Daoy (cell line): ENCODE measurements at places on chromosomes 6 and 20.

- DNase-seq: no peak
Measured at GRCh38 chr6:125233202-125233601, 68.6 kb downstream of the HDDC2 start.

DNA sequence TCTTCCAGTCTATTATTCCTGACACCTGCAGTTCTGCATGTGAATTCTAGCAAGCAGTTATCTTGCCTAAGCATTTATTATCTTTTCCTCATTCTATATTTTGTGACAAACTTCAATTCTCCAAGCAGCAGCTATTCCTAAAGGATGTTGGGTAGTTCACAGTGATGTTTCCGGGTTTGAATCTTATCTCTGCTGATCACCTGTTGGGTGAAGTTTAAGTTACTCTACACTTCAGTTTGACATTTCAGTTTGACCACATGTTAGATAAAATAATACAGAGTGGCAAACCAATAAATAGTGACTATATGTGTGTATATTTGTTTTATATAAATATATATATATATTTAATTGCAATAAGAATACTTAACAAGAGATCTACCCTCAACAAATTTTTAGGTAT lies 168.6 kb downstream of the ADGRG6 start:
- no peak for DNase-seq

DNA sequence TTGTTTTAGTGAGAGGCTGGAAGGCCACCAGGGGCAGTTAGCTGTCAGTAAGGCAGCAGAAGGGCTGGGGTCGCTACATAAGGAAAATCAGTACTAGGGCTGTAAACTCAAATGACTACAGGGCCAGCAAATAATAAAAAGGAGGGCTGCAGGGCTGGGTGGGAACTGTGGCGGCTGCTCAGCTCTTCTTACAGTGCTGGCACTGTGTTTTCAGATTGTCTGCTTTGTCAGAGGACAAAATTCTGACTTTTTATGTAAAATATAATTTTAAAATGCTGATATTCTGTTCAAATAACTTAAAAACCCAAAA lies 23.2 kb downstream of the HLA-A start:
- DNase-seq: peak; percentile 16

DNA sequence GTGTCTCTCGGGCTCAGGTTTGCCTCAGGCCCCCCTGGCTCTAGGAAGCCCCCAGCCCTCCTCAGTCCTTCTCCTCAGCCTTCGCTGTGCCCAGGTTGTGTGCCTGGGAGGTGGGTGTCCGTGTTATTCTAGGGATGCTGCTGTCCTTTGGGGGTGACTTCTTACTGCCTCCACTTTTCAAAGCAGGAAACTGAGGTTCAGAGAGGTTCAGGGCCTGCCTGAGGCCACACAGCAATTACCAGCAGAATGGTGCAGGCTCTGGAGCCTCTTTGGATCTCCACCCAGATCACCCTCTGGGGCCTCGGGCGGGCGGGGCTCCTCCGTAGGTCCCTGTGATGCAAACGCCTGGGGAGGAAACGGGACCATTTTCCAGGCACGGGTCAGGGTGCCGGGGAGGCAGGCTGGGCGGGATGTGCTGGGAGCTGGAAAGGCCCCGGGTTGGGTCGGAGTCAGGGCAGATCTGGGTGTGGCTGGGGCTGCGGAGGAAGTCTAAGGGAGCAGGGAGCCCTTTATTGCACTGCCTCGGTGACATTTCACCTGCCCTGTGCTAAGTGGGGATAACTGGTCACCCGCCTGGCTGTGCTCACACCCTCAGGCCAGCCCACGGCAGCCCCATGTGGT lies 23.2 kb downstream of the GATA5 start:
- no peak for DNase-seq

GRCh38 chr6:12818324-12818723 lies 101.8 kb downstream of the PHACTR1 start:
- DNase-seq: no peak

GRCh38 chr6:163543321-163543720 lies 128.8 kb downstream of the QKI start:
- DNase-seq: no peak

DNA sequence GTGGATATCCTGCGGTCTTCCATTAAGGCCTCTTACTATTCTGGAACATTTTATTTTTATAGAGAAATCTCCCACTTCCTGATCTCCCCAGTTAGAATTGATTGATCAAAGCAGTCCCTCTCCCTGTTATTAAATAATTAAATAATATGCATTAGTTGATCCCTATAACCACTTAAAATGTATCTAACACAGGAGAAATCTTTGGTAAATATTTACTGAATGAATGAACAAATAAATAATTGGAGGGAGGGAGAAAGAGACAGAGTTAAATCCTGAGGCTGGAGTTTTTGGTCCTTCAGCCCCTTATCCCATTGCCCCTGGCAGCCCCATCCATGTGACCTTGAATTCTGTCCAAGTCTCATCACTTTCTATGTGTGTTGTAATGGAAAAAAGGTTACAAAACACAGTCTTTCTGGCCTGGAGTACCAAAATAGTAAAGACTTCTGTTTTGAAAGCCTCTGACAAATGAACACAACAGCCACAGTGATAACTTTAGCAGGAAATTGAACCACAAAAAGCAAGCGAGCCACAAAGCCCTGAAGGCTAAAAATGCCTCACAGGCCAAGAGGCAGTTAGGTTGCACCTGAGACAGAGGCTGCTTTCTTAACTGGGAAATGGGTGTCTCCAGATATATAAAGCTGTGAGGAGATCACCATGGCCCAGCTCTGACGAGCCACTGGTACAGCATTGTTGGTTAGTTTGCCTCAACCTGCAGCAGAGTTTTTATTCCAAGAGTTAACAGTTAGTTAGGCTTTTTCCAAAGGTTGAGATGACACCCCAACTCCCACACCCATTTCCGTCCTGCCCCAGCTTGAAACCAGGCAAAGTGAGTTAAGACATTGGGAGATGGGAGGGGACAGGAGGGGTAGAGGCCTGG lies 11.3 kb downstream of the NT5E start:
- DNase-seq: peak; percentile 73

- DNase-seq: no peak
Measured at GRCh38 chr20:8971669-8972316, 97.1 kb upstream of the PLCB4 start.

DNA sequence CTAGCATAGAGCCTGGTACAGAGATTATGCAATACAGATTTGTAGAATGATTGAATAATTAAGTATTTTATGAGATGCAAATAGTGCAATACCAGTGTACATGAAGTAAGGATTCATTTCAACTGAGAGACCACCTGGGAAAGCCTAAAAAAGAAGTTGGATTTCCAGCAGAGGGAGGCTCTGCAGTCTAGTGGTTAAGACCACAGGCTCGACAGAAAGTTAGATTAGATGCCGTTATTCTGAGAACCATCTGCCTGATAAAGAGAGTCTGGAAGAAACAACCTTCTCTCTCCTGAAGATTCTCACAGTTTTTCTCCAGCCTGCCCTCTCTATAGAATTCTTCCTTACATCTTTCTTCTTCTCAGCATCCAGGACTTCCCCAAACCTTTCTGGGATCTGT lies 13.6 kb upstream of the TNFRSF21 start:
- no peak for DNase-seq

DNA sequence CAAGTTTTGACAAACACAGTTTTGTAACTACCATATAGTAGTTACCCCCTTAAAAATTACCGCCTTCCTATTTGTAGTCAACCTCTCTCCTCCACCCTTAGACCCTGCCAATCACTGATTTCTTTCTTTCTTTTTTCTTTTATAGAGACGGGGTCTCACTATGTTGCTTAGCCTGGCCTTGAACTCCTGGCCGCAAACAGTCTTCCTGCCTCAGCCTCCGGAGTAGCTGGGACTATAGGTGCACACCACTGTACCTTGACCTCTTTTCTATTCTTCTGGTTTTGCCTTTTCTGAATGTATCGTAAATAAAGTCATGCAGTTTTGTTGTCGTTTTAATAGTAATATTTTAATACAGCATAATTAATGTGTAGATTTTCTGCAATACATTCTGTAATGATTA lies 460.3 kb downstream of the EPM2A start:
- DNase-seq: no peak

- DNase-seq: no peak
Measured at GRCh38 chr20:4109307-4109940, 94.1 kb upstream of the RNF24 start.

GRCh38 chr6:144566868-144567615 lies 281.9 kb downstream of the UTRN start:
- DNase-seq: peak; percentile 7

DNA sequence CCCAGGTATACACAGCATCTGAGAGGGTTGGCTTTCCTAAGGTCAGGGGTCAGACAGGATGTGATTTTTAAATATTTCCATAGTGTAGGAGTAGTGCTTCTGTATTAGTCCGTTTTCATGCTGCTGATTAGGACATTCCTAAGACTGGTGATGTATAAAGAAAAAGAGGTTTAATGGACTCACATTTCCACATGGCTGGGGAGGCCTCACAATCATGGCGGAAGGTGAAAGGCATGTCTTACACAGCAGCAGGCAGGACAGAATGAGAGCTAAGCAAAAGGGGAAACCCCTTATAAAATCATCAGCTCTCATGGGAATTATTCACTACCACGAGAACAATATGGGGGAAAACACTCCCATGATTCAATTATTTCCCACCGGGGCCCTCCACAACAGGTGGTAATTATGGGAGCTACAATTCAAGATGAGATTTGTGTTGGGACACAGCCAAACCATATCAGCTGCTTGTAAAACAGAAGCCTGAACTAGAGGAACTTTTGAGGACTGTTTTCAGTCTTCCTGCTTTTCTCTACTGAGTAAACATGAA lies 91.0 kb upstream of the MEI4 start:
- peak; percentile 7 for DNase-seq

- DNase-seq: no peak
Measured at GRCh38 chr6:77568570-77568969, 84.3 kb upstream of the MEI4 start.

GRCh38 chr6:157562997-157563396 lies 182.0 kb downstream of the ZDHHC14 start:
- no peak for DNase-seq

DNA sequence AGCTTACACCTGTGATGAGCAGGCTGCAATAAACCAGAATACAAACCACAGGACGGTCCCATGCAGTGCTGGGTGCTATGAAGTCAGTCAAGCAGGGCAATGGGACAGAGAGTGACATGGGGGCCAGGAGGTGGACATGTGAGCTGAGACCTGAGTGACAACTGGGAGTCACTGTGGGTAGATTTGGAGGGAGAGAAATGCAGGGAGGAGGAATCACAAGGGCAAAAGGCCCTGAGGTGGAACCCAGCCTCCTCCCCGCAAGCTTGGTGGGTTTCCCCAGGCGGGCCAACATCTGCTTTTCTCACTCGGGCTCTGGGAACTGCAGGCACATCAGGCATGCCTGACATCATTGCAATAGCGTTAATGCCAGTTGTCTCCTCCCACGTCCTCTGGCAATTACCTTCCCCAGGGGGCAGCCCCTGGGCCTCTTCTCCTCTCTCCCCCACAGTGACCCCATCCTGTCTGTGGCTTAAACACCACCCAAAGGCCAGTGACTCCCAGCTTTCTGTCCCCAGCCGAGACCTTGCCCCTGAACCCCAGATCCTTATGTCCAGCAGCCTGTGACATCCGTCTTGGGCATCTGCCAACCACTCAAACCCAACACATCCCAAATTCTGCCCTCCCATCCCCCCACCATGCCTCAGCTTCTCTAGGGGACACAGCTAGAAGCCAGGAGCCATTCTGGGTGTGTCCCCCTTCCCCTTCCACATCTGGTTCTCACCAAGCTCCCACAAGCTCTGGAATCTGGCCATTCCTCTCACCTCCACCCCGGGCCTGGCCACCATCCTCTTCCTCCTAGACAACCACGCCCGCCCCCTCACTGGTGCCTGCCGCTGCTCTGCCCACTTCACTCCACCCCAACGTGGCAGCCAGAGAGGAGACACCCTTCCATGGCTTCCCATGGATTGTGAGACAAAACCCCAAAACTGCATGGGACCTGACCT lies 28.2 kb downstream of the PDRG1 start:
- DNase-seq: peak; percentile 16

GRCh38 chr6:27327023-27327738 lies 15.1 kb upstream of the POM121L2 start:
- DNase-seq: no peak

GRCh38 chr20:53664121-53664520 lies 70.5 kb upstream of the ZNF217 start:
- DNase-seq: no peak

DNA sequence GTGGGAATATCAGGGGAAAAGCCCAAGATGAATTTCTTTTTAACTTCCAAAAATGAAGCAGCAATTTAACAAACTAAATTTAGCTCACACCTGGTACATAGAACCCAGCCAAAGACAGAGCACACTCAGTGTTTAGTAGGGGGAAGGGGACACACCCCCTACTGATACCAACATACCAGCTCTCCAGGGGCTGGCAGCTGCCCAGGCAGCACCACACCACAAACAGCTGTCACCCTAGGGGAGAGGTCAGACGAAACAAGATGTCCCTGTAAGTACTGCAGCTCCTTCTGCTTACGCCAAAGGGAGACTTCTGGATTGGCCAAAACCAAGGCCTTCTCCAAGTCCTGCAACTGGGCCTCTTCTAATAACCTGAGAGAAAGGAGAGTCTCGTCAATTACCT lies 26.0 kb downstream of the MDN1 start:
- peak; percentile 25 for DNase-seq

GRCh38 chr6:151616091-151616513 lies 122.3 kb downstream of the CCDC170 start:
- no peak for DNase-seq

- peak; percentile 72 for DNase-seq
Measured at GRCh38 chr6:27161946-27162603, 85.4 kb upstream of the PRSS16 start.

DNA sequence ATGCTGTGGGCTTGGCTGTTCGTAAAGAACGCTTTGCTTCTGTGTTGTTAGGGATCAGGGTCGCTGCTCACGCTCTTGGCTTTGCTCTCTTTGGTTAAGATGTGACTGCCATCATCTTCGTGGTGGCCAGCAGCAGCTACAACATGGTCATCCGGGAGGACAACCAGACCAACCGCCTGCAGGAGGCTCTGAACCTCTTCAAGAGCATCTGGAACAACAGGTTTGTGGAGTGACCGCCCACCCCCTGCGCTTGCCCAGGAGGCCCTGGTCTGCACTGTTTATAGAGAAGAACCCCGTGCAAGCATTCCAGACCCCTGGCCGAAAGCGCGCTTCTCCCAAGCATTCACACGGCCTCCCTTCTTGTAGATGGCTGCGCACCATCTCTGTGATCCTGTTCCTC lies 57.1 kb downstream of the GNAS start:
- no peak for DNase-seq

- DNase-seq: peak; percentile 25
Measured at GRCh38 chr6:106315765-106316374, 9.7 kb downstream of the ATG5 start.

GRCh38 chr6:144094731-144095133 lies 641 bp downstream of the SF3B5 start:
- DNase-seq: no peak

GRCh38 chr6:35177157-35177556 lies 36.0 kb upstream of the TCP11 start:
- no peak for DNase-seq

DNA sequence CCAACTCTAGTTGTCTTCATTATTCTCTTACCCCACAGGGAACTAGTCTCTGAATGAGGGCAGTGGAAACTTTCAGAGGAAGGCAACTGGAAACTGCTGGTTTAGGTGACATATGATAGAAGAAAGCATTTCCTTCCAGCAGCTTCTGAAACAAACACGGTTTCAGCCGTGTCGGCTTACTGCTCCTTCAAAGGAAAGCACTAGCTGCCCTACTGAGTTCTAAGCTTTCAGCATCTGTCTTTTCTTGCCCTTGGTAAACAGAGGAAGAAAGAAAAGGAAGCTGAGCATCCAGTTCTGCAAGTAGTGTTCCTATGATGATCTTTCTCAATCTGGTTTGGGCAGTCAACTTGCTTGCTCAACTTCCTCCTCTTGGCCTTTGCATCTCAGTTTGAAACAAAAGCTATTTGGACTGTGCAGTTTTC lies 117.5 kb upstream of the CEP85L start:
- DNase-seq: no peak
